ENCODE measurements at places on chromosomes 7 and 10.

DNA sequence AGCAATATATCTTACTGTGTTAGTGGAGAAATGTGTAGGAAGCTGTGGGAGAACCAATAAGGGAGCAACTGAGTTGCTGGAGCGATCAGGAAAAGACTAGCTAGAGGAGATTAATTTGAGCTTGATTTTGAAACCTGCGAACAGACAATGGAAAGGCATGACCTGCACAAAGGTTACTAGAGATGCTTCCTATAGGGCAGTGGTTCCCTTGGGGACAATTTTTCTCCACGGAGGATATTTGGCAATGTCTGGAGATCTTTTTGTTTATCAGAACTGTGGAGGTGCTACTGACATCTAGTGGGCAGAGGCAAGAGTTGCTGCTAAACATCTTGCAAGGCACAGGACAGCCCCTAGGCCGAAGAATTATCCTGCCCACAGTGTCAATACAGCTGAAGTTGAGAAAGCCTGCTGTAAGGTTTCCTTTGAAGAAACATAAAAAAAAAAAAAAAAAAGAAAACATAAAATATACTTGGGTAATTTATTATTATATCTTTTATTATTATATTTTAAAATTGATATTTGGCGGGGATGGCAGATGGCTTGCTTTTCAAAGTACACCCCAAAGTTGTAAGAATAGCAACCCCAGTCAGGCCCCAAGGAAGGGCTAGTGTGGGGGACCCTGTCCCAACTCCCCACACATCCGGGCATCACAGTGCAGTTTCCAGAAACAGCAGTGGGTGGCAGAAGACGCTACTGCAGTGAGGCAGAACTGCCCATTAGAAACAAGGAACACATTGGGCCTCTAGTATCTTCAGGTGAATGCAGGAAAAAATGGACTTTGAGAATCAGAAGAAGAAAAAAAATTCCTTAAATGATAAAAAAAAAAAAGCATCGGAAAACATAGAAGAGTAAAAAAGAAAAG lies 481.6 kb downstream of the SH2D4B start:
- peak; percentile 63 for DNase-seq

- DNase-seq, result peak; percentile 55
Measured at GRCh38 chr7:128383776-128384175, 22.3 kb upstream of the PRRT4 start.

DNA sequence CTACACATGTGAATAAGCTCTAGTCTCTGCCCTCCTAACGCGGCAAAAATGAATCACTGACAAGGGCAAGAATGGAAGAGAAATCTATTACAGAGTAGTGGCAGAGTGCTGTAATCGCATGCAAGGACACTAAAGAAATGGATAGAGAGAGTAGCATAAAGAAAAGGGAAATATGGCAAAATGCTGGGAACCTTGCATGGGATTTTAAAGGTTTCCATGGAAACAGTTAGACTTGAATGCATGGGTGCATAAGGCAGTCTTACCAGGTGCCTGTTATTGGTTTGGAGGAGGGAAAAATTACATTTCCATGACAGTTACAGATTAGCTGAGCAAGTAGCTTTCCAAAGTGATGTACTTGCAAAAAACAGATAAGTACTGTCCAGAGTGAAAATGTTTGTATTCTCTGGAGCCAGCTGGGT lies 233.4 kb downstream of the PTN start:
- DNase-seq, result no peak

- DNase-seq, result peak; percentile 53
Measured at GRCh38 chr7:108136191-108136688, 6.1 kb upstream of the LAMB4 start.

- DNase-seq, result no peak
Measured at GRCh38 chr7:133300088-133300487, 47.2 kb downstream of the EXOC4 start.
